AG08396 (cell line): ENCODE measurements at places on chromosomes 3 and 15.

DNA sequence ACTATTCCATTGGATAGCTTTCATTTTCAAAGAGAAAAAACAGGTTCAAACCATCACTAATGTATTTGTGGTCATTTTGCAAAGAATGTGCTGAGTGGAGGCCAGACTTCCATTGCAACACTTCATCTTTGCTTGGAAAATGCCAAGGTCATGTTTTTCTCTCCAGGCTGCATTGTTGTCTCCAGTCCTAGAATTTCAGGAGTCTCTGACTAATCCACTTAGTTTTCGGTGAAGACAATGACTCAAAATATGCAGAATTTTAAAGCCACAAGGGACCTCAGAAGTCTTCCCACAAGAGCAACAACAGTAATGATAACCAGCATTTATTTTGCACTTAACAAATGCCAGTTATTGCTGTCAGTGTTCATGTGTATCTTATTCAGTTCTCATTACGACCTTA is 277.0 kb downstream of the RYR3 start:
- DNase-seq = no peak

GRCh38 chr3:106025151-106025722 is 156.4 kb upstream of the CBLB start:
- DNase-seq = no peak

GRCh38 chr15:39801641-39802309 is 19.1 kb upstream of the FSIP1 start:
- no peak for DNase-seq

- DNase-seq = no peak
Measured at GRCh38 chr3:13832130-13832529, 47.7 kb downstream of the WNT7A start.

- no peak for DNase-seq
Measured at GRCh38 chr3:181267312-181267711, 277.8 kb upstream of the DNAJC19 start.

GRCh38 chr15:68203486-68203885 is 1.6 kb downstream of the CALML4 start:
- no peak for DNase-seq

DNA sequence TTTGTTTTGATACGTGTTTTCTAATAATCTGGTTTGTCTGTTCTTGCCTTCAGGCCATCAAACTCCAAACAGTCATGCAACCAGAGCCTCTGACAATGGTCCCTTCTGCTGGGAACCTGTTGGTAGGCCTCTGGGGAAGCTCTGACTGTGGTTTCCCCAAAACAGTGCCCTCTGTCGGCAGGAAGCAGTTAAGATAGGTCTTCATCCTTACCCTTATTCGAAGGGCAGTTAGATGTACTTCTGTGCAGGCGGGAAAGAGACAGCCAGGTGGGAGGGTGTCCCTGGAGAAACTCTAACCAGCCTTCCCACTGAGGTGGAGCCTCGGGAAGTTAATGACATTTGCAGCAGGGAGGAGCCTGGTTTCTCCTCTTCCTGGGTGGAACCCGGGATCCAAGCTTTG is 81.6 kb upstream of the CHMP2B start:
- peak; percentile 23 for DNase-seq

GRCh38 chr3:134605556-134605955 is 45.3 kb downstream of the KY start:
- no peak for DNase-seq
